Osteocyte (in vitro differentiated cells): ENCODE measurements at places on chromosomes 1 and 21. TPM values are rescaled to one million over a fixed set of nuclear protein-coding genes. Genes with fewer than 3 reads are reported as not detected.

- DNase-seq: no peak
Observed at GRCh38 chr1:44723496-44724295, 7.3 kb downstream of the RNU5D-1 start.

GRCh38 chr1:185686821-185687778 lies 47.1 kb upstream of the HMCN1 start:
- no peak for DNase-seq

GRCh38 chr1:57839067-57839466 lies 415.2 kb upstream of the DAB1 start:
- no peak for DNase-seq

DNA sequence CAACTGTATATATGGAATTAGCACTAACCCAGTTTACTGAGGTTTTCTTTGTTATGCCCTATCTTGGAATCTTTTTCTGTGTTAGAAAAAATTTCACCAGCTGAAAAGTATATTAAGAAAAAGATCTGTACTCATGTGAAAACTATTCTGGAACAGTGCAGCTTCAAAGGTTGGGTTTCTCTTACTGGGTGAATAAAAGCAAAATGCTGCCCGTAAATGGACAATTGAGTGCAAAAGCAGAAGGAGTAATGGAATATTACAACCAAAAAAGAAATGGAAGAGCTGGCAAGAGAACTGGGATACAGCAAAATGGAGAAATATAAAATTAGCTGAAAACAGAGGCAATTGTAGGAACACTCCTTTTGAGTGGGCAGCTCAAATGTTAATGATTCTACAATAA lies 17.0 kb upstream of the RAVER2 start:
- no peak for DNase-seq

DNA sequence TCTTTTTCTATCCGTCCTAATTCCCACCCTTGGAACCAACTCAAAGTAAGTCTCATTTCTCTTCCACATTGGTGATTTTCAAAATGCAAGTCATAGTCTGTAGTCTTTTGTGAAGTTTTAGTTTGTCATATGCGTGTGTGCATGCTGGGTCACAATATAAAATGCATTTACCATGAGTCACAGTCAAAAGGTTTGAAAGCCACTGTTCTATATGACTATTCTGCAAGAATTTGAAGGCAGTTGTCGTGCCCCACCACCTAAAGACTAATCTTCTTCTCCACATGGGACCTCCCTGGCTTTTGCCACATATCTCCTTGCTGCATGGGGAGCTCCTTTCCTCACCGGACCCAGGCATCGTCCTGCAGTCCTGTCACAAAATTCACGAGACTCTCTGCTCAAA lies 1.6 kb downstream of the STPG1 start:
- DNase-seq: no peak

- no peak for DNase-seq
Observed at GRCh38 chr1:236033336-236033735, 31.6 kb downstream of the NID1 start.

The BMP8B gene
- 0.08 TPM in 1 of 2 replicates, not detected in the other for total RNA-seq

The NPHS2 gene
- not detected in 2 replicates for total RNA-seq
